IPS DF 6.9 (cell line): ENCODE measurements at places on chromosomes 4 and X.

GRCh38 chrX:2387614-2388239 lies 113.0 kb downstream of the DHRSX start:
- no peak for DNase-seq

- no peak for DNase-seq
These were observed 3.2 kb downstream of the EFNB1 start for GRCh38 chrX:68832101-68832416.

GRCh38 chr4:67550857-67551256 lies 5.6 kb upstream of the CENPC start:
- DNase-seq, result no peak

DNA sequence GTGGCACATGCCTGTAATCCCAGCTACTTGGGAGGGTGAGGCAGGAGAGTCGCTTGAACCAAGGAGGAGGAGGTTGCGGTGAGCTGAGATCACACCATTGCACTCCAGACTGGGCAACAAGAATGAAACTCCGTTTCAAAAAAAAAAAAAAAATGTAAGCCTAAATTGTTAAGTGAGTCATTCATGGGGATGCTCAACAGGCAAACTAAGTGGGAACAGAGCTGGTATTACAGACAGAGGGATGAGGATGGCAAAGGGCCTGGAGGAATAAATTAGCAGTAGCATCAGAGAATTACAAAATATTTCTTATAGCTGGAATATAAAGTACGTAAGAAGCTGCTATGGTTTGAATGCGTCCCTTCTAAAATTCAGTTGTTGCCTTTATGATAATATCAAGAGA lies 43.4 kb upstream of the OGT start:
- DNase-seq, result no peak

DNA sequence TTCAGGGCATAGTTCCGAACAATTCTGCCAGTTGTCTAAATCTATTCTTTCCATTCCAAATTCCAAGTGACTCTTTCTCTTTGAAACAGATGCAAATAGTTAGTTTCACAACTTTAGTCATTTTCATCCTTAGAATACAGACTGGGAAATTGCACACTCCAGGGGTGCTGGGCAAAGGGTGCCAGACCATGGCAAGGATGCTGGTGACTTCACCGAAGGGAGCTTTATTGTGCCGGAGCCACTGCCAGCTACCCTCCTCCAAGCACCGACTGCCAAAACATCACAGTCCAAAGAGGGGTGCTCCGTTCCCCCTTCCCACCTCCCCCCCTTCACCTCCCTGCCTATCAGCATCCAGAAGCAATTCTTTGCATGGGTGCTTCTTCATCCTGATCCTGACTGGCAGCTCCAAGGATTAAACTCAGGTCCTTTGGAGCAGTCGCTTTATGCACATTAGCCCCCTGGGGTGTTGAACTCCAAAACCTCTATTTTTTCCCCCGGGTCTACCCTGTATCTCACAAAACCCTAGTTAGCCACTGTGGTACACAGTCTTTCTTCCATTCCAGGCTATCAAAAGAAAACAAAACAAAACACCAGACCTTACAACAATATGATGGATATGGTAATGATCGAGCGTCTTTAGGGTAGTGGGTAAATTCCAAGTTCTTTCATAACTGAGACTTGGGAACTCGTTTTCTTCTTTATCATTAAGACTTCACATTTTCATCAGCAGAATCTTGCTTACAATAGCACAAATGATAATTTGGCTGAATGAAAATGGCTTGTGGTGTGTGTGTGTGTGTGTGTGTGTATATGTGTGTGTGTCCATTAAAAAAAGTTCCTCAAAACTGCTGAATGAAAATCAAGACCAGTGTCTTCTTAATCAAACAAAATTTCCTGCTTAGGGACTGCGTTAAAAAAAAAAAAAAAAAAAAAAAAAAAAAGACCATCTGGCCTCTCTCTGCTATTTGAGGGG lies 28.7 kb downstream of the MID1 start:
- DNase-seq, result no peak

- no peak for DNase-seq
These were observed 134.3 kb downstream of the MID1IP1 start for GRCh38 chrX:38935561-38935960.

DNA sequence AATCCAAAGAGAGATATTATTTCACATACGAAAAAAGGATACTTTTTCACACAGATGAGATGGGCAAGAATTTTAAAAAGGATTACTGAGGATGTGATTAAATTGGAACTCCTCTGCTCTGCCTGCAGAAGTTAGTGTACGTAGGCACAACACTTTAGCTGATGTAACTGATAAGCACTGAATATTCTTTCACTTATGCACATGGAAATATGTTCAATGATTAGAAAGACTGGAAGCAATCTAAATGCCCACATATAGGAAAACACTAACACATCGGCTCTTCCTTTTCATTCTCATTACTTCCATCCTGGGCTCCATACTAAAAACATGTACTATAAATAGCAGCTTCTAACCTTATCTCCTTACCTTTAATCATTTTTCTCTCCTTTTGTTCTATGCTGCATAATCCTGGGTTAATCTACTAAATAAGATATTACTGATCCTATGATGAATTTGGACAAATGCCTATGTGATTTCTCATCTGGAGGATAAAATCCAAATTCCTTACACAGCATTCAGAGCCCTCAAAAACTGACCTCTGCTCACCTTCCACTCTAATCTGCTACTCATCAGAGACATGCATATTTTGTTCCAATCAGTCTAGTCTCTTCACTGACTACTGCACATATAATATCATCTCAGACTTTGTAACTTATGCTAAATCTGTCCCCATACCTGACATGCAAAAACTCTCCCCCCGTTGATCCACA lies 197.8 kb downstream of the PDGFC start:
- DNase-seq, result no peak

GRCh38 chr4:62208921-62209320 lies 1008.8 kb downstream of the ADGRL3 start:
- no peak for DNase-seq

DNA sequence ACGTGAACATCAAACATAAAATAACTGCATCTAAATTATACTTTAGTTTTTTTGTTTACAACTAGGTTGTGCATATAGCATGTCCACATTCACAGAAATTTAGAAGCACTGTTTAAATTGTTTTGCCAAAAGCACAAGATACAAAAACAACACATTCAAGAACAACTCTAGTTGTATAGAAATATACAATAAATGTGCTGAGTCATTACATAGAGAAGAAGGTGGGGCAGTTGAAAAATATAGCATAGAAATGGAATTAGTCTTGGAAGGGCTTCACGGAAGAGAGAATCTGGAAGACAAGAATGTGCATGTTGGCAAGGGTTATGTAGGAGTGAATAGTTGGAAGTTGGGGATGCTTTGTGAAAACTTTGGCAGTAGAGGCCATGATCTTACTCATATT lies 239.0 kb upstream of the GLRA2 start:
- no peak for DNase-seq

- no peak for DNase-seq
These were observed 26.8 kb upstream of the ESX1 start for GRCh38 chrX:104281564-104281963.

GRCh38 chrX:14946606-14947155 lies 73.5 kb downstream of the MOSPD2 start:
- DNase-seq, result no peak

DNA sequence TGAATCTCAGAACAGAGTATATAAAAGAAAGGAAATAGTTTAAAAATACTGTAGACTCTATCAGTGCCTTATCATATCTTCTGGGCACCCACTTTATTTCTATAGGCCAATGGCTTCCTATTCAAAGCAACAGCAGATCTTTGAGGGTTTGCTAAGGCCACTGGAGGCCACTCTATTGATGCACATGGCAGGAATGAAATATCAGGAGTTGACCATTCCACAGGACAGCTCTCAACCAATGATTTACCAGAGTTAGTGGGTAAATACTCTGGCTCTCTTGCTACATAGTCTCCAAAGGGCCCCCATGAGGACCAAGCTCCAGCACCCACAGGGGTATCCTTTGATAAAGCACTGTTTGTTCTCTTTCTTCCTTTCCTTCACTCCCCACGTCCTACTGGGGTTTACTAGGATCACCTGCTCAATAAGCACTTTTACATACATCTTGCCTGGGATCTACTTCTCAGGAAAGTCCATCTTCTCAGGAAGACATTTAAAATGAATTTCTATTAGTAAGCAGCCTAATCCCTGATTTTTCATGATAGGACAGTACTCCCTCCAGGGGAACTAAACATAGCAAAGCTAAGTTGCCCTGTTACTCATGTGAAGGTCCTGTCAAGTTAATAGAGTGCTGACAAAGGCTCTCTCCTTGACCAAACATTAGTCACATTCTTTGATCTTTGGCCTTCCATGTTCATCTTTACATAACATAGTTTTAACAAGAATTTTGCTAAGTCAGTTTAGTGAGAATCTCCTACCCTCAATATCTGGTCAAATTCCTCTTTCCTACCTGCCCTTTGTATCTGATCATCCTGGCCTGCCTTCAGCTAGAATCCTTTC lies 459.7 kb downstream of the GRXCR1 start:
- no peak for DNase-seq

GRCh38 chr4:88836216-88836615 lies 138.6 kb upstream of the NAP1L5 start:
- no peak for DNase-seq

GRCh38 chrX:115547448-115547847 lies 13.5 kb upstream of the PLS3 start:
- DNase-seq, result no peak

DNA sequence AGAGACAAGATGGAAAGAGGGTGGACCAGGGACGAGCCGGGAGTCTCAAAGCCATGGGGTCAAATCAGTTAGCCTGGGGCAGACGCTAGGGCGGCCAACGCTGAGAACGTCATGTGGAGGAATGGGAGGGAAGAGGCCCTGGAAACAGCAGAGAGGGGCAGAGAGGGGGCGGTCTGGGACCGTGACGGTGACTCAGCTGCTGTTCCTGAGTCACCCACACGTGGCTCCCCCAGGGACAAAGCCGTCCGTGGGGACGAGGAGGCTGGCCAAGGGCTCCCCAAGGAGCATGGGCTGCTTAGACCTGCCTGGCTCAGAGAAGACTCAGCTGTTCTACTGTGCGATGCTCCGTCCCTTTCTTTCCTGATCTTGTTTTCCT lies 108.4 kb upstream of the LRPAP1 start:
- DNase-seq, result no peak

GRCh38 chr4:3202836-3203820 lies 45.8 kb upstream of the MSANTD1 start:
- no peak for DNase-seq

- DNase-seq, result no peak
These were observed 769.8 kb upstream of the NDST4 start for GRCh38 chr4:115883231-115883630.

DNA sequence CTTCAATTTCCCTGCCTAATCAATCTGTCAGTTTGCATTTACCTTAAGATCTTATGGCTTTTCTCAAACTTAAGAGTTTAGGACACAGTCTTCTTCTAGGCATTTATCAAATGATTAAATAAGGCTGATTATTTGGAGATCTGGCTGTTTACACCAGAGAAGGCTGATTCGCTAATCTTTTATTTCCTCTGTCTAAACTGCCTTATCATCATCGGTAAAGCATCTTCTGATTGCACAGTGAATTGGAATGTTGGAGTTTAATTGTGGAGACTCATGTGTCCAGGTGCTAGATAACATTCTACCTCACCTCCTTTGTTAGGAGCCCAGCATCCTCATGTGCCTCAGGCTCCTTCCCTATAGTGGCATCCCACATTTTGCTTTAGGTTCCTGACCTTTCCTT lies 100.3 kb upstream of the DDIT4L start:
- DNase-seq, result no peak

GRCh38 chr4:184448821-184449220 lies 25.5 kb downstream of the IRF2 start:
- DNase-seq, result no peak

DNA sequence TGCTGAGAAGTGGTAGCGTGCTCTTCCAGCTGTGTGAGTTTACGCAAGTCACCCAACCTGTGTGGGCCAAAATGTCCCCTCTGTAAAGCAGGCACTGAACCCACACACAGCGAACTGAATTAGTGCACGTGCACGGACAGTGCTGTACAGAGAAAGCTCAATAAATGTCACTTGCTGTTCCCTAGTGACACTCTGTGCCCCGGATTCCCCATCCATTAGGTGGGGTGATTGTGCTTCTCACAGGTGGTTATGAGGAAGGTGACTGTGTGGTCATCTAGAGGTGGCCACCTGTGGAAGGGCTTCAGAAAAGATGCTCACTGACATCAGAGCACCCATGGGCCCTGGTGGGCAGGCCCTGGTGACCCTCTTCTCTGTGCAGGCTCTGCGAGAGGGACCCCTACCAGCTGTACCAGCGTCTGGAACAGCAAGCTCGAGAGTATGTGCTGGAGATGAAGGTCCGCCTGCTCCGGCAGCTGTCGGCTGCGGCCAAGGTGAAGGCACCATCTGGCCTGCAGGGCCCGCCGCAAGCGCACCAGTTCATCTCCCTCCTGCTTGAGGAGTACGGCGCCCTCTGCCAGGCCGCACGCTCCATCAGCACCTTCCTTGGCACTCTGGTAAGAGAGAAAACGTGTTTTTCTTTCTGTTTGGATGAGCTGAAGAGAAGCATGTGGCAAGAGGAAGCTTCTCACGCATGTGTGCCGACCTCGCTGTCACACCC lies 94.3 kb downstream of the FAM193A start:
- no peak for DNase-seq

GRCh38 chr4:1797298-1797860 lies 4.3 kb downstream of the FGFR3 start:
- no peak for DNase-seq

GRCh38 chr4:168601899-168602298 lies 105.0 kb downstream of the PALLD start:
- no peak for DNase-seq

- no peak for DNase-seq
These were observed 152.9 kb downstream of the COL4A6 start for GRCh38 chrX:108285356-108285755.

- peak; percentile 29 for DNase-seq
These were observed 160.2 kb downstream of the NHS start for GRCh38 chrX:17535229-17535628.

- DNase-seq, result no peak
These were observed 2.3 kb downstream of the TBL1X start for GRCh38 chrX:9467146-9467545.

DNA sequence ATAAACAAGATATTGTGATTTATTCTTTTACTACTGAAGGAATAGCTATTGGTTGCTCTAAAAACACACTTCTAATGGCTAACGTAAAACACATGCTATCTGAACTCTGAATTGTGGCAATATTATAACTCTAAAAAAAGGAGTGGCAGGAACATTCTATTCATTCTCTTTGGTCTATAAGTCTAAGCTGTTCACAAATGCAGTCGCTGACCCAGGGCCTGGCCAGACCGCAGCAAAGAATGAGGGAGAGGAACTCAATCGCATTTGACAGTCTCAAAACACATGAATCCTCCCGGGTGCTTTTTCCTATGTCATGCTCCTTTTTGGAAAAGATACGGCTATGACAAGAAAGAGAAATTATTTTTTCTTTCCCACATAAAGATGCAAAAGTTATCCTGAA lies 651.6 kb upstream of the PITX2 start:
- DNase-seq, result no peak

GRCh38 chr4:138835832-138836533 lies 179.6 kb upstream of the NOCT start:
- no peak for DNase-seq

GRCh38 chrX:96424007-96424406 lies 260.6 kb upstream of the DIAPH2 start:
- no peak for DNase-seq

GRCh38 chr4:142959173-142959572 lies 113.1 kb upstream of the INPP4B start:
- no peak for DNase-seq
